ENCODE measurements at places on chromosomes 7 and 10.

GRCh38 chr10:83978681-83979383 is 160.5 kb upstream of the GHITM start:
- peaks cover 6% of the 10 kb centered on the region for H3K27me3 ChIP-seq
- H3K4me3 ChIP-seq: no peak overlapping the region
- H3K4me1 ChIP-seq: no peaks in the 10 kb centered on the region
- no peak overlapping the region for H3K27ac ChIP-seq
- no peaks in the 10 kb centered on the region for H3K36me3 ChIP-seq
- no peak for DNase-seq

- no peaks in the 10 kb centered on the region for H3K36me3 ChIP-seq
- H3K27me3 ChIP-seq: no peaks in the 10 kb centered on the region
- H3K4me1 ChIP-seq: no peaks in the 10 kb centered on the region
- no peak for DNase-seq
Measured at GRCh38 chr7:147759327-147759943, 831.1 kb upstream of the C7orf33 start.

- no peak for DNase-seq
- peak overlapping the region; percentile 56 for H3K27ac ChIP-seq
- peak overlapping the region; percentile 19 for H3K4me3 ChIP-seq
- peaks cover 27% of the 10 kb centered on the region for H3K36me3 ChIP-seq
- peaks cover 69% of the 10 kb centered on the region for H3K4me1 ChIP-seq
Measured at GRCh38 chr10:35130663-35131062, 4.0 kb downstream of the CREM start.

DNA sequence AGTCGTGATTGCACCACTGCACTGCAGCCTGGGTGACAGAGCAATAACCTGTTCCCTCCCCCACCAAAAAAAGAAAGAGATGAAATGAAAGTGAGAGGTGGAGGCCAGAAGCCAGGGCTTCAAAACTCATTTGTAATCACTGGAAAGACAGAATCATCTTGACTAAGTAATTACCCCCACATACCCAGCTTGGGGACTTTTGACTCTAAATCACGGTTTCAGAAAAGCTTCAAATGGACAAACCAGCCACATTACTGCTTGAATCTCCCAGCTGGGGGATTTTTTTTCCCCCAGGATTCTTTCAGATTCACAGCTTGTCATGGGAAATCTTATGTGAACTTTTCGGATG is 361.0 kb downstream of the FRMD4A start:
- no peak overlapping the region for H3K27ac ChIP-seq
- no peaks in the 10 kb centered on the region for H3K4me1 ChIP-seq
- H3K36me3 ChIP-seq: no peaks in the 10 kb centered on the region
- H3K4me3 ChIP-seq: no peak overlapping the region
- H3K27me3 ChIP-seq: no peaks in the 10 kb centered on the region

GRCh38 chr10:117796130-117796745 is 250.5 kb downstream of the RAB11FIP2 start:
- no peaks in the 10 kb centered on the region for H3K36me3 ChIP-seq
- no peaks in the 10 kb centered on the region for H3K27me3 ChIP-seq
- no peak for DNase-seq
- H3K4me1 ChIP-seq: no peaks in the 10 kb centered on the region
- H3K27ac ChIP-seq: no peak overlapping the region

Measured in stimulated activated naive B cell treated with anti-CD40 and anti-IgM and Interleukin-4, amounts not matched to agents 10 μg/mL and 1 μg/mL and 100 μg/mL, for 72 hours (primary cell).